ENCODE measurements at places on chromosomes 1 and 21.

DNA sequence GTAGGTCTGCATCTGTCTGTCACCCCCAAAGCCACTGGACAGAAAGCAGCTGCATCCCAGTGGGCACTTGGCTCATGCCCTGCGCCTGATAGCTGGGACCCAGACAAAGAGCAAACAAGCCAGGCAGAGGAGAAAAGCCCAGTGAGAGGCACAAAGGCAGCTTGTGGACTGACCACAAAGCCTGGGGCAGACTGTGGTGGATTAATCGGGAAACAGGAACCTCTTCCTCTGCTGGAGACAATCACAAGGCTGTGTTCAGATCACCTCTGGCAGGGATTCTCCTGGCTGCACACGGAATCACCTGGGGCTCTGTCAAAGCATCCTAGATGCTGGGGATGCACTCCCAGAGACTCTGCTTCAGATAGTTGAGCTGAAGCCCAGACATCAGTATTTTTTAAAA is 15.2 kb upstream of the GJB5 start:
- DNase-seq: no peak

GRCh38 chr1:209561532-209561931 is 22.0 kb upstream of the CAMK1G start:
- no peak for DNase-seq

GRCh38 chr1:59218521-59219236 is 78.2 kb upstream of the FGGY start:
- no peak for DNase-seq

- DNase-seq: no peak
These were observed 5.8 kb downstream of the TTLL10 start for GRCh38 chr1:1179346-1179982.

DNA sequence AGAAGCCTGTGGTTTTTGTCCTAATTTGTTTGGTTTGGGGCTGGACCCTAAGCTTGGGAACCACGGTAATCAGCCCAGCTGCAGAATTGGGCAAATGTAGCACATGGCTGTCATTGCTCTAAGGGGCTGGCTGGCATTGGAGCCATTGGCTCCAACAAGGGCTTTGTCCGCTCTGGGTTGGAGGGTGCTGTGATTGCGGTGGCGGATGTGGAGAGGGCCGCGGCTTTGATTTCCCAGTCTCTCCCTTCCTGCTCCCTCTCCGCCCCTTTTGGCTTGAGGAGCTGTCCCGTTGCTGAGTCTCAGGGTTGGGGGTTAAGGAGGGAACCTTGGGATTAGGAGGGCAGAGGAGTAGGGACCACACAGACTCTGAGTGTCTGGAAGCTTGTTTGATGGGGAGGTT is 91.7 kb upstream of the CD34 start:
- DNase-seq: no peak

DNA sequence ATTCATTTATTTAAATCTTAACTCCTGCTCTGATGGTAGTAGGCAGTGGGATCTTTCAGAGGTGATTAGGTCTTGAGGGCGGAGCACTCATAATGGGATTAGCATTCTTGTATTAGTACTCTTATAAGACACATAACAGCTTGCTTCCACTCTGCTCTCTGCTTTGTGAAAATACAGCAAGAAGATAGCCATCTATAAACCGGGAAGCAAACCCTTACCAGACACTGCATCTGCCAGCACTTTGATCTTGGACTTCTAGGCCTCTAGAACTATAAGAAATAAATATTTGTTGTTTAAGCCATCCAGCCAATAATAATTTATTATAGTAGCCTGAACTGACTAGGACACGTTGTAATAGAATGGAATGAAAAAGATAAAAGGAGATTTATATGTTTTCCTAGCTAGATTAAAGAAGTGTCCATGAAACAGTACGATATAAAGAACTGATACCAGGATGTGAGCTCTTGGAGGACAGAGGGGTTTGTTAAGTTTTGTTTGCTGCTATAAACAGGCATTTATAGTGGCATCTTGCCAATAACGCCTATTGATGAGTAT is 869.9 kb downstream of the MRPL39 start:
- no peak for DNase-seq

- no peak for DNase-seq
These were observed 325.0 kb downstream of the HLX start for GRCh38 chr1:221204055-221204833.

All from activated T-cell treated with anti-CD3 and anti-CD28 coated beads, Interleukin-2, amount 50 U/mL, for 48 hours (primary cell).